ENCODE measurements at places on chromosomes 5 and 9.

GRCh38 chr5:86786955-86787354 is 169.2 kb downstream of the COX7C start:
- no peak for DNase-seq

GRCh38 chr5:151068433-151069197 is 12.2 kb downstream of the TNIP1 start:
- no peak for DNase-seq

DNA sequence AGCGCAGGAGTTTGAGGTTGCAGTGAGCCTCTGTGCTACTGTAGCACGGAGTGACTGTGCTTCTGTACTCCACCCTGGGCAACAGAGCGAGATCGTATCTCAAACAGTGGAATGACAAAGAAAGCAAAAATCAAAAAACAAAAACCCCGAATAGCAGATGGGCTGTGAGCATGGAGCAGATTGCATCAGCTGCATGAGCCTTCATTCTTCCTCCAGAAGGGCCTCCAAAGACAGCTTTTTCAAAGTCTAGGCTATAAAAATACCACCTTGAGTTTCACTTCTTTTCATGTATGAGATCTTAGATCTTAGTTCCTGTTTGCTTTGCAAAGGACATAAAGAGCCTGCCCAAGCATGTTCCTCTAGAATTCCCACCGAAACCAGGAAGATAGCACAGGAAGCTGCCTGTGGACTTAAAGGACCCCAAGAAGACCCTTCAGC is 15.0 kb upstream of the HSPB3 start:
- DNase-seq: no peak

DNA sequence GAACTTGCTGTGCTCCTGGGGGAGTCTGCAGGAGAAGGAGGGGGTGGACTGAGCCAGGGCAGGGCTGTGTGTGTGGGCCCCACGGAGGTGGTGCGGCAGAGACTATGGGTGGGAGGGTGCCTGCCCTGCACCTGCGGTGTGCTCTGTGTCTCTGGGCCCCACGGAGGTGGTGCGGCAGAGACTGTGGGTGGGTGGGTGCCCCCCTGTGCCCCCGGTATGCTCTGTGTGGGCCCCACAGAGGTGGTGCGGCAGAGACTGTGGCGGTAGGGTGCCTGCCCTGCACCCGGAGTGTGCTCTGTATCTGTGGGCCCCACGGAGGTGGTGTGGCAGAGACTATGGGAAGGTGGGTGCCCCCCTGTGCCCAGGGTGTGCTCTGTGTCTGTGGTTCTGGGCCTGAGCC is 103.7 kb downstream of the EHMT1 start:
- DNase-seq: no peak

DNA sequence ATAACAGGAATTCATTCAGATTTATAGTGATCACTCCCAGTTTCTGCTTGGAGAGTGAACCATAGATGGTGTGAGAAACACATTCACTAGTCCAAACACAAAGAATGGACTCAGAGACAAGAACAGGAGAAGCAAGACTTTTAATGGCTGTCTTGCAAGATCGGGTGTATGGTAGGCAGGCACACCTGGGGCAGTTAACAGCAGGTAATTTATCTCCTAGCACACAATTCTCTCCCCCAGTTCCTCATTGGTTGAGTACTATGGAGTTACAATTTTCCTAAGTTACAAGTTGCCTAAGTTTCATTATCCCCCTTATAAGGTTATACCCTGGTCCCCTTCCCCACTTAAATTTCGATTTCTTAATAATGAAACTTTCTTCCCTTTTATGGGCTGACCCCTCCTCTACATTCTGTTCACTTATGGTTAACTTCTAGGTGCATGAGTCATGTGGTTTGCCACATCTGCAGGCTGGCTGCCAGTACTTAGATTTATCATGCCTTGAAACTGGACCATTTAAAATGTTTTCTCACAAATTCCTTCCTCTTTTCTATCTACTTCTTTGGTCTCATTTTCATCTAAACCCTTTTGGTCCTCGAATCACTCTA is 623.3 kb downstream of the HINT1 start:
- DNase-seq: no peak

- no peak for DNase-seq
Measured at GRCh38 chr9:108972626-108973209, 38.5 kb downstream of the ABITRAM start.

DNA sequence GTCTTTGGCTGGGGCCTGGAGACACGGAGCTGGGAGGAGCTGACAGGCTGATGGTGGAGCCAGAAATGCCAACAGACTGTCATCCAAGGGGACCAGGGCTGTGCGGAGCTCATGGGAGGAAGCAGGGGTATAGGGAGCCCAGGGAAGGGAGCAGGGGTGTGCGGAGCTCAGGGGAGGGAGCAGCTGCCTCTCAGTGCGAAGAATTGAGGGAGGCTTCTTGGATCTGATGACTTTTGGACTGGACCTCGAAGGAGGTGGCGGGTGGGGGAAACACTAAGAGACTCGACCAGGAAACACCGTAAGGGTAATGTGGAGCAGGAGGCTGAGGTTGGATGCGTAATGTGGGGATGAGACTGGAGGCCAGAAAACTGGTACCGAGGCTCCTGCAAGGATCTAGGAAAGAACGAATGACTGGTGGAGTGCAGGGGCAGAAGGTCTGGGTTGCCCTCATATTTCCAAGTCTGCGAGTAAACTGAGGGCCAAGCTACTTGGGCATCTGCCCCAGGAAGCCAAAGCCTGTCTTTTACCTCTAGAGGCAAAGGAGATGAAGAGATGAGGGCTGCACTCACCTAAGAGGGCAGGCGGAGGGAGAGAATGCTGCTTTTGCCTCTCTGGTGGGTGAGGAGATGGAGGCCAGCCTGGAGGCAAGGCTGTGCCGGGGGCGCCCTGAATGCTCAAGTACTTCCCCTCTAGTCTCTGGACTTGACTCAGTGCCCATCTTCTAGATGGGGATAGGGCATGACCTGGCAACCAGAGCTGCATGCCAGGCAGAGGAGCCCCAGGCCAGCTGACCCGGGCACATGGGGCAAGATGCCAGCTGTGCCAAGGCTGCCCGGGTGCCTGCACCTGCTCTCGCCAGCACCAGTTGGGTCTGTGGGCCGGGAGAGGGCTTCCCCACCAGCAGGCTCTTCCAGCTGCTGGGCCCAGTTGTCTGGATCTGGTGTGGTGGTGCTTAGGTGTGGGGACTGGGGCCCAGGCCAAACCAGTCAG is 2.3 kb downstream of the PTGS1 start:
- no peak for DNase-seq

GRCh38 chr9:110157823-110158664 is 49.9 kb downstream of the C9orf152 start:
- no peak for DNase-seq

DNA sequence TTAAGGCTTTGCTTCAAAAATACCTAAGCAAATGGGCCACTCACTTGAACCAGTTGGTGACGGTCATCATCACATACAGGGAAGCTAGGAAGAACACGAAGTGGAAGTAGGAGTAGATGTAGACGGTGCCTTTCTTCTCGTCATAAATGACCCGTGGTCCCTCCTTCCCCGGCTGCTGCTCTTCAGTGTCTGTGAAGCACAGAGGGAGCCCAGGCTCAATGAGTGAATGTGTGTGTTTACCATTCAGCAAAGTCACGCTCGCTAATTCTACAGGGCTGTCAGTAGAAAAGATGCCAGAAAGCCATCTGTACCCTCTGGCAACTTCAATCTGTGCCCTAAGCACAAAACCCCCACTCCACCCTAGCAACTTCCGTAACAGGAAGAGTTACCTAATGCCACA is 109.8 kb downstream of the SERINC5 start:
- no peak for DNase-seq

DNA sequence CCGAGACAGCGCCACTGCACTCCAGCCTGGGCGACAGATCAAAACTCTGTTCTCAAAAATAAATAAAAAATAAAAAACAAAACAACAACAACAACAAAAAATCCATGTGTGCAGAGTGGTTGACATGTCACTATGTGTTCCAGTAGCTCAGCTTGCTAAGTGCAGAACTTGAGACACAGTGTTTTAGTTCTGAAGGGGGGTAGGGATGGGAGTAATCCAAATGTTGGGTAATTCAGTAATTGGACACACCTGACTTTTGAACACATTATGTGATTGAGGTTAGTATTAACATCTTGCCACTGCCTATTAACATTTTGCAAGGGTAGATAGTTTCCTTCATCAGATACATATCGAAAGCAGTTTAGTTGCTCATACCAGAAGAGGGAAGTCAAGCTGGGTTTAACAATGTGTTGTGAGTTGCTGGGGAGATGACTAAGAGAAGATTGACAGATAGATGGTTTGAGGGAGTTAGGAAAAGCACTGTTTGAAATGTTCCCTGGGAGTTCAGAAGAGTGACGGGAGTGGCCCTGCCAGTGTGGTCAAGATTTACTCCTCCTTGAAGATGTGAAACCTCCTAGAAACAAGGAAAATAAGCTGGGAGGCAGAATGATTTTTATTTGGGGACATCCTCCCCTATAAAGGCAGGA is 928 bp downstream of the HACD4 start:
- no peak for DNase-seq

DNA sequence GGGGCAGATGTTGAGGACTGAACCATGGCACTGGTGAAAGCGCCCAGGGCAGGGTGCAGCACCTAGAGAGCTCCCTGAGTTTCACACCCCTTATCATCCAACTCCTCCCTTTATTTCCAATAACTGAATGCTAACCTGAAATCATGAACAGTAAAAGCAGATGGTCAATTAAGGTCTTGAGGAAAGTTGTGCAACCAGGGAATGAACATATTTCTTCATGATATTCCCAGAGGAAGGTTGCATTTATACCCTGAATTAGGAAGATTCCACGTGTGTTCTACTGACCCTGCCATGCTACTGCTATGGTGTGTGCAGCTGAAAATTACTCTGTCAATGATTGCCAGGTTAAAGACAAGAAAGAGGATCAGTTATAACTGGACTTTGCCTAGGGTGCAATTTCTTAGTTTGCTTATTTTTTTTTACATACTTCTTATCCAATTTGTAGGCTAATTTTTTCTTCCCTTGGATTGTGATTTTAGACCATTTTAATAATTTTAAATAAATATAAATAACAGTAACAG is 319.8 kb downstream of the SEMA5A start:
- DNase-seq: no peak

DNA sequence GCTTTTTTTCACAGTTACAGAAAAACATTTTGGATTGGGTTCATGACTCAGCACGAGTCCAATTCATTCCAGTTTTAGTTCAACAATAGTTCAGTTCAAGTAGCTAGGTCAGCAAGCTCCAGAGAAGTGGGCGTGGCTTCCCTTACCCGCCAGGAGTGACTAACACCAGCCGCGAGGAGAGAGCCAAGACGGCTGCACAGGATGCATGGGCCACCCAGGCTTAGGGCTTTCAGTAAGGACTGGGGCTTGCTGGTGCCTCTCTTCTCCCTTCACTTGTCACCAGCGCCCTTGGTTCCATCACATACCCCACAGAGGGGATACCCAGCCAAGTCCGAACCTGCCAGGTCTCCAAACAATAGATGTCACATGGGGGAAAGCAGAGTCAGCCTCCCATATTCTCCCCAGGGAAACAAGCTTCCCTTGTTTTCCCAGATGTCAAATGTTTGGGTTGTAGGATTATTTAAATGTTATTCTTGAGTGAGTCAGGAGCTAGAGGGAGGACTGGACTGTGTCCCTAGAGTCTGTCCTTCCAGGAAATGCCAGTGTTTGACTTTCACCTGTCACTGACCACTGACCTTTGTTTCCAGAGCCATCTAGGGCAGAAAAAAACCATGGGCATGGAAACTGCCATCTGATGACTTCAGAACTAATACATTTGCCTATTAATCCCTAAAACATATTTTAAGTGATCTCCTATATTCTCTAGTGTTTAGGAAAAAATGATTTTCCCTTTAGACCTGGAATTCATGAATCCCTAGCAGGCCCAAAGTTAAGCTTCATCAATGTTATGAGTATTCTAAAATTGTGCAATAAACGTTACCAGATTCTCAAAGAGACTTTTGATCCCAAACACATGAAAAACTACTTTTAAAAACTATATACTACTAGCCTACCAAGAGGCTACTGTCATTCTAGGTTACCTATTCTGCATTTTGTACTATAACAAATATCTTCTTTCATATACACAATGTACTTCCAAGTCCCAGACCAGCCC is 51.9 kb downstream of the NIPAL4 start:
- DNase-seq: no peak

DNA sequence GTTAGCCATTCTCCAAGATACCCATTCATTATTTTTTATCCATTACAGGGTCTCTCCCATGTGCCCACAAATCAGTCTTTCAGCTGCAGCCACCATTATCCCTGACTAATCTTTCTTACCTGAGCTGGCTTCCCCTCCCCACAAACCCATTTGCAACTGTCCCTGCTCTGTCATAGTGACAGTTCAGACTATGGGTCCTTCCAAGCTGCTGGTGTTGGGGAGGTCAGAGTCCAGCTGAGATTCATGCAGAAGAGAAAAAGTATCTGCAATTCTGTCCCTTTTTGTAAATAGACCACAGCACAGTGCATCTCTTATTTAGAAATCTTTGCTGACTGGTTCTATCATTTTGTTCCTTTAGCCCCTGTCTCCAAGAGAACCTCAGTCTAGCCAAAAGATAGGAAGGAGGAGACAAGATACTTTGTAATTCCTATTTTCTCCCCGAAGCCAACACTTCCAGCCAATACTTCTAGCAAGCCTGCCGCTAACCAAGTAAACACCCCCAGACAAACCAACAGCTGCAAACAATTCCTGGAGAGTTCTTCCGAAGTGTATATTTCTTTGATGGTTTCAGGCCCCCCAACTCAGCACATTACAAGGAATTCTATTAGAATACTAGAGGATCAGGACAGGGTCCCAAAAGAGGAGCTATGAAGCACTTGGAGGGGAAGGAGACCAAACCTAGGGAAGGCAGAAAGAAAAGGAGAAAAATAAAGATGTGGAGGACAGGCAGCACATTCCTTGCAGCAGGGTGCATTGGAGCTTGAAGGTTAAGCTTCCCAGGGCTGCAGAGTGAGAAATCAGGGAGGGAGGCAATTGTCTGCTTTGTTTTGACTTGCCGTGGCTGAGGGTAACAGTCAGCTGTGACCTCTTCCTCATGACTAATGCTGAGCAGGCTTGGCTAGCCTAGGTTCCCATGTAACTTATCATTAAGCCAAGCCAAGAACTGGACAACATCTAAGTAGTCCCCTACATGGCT is 148.5 kb downstream of the SGCD start:
- DNase-seq: peak; percentile 48

DNA sequence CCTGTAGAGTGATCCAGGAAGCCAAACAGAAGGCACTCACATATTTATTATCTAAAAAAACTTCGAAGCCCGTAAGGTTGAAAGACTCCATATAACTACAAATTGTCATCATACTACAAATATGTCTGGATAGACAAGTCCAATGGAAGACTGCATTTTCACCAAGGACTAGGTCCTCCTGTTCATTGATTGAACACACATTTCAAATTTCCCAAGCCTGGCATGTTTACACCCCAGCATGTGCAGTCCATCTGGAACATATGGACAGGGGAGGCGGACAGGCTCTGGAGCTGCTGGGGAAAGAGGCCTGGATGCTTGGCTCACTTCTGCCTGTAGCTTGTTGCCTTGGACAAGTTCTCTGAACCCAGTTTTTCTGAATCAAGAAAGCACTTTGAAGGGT is 378.7 kb downstream of the ENC1 start:
- DNase-seq: no peak

DNA sequence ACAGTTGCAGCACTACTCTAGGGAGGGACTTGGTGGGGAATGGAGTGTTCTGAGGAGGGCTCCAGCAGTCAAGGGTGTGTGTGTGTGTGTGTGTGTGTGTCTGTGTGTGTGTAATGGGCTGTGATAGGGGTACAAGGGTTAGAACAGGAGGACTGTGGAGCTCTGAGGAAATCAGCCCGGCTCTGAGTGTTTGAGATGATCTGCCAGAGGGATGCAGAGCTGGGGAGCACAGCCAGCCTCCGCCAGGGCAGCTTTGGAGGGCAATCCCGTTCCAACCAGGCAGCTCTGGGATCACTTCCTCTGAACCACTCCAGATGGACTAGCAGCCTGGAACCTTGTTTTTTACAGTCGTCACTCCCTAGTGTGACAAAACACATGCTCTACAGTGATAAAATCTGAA is 3.0 kb upstream of the SLC6A7 start:
- no peak for DNase-seq
